ENCODE measurements at places on chromosomes 5 and 9.

GRCh38 chr5:94524841-94525697, 93.3 kb downstream of the KIAA0825 start:
- DNase-seq, result no peak

DNA sequence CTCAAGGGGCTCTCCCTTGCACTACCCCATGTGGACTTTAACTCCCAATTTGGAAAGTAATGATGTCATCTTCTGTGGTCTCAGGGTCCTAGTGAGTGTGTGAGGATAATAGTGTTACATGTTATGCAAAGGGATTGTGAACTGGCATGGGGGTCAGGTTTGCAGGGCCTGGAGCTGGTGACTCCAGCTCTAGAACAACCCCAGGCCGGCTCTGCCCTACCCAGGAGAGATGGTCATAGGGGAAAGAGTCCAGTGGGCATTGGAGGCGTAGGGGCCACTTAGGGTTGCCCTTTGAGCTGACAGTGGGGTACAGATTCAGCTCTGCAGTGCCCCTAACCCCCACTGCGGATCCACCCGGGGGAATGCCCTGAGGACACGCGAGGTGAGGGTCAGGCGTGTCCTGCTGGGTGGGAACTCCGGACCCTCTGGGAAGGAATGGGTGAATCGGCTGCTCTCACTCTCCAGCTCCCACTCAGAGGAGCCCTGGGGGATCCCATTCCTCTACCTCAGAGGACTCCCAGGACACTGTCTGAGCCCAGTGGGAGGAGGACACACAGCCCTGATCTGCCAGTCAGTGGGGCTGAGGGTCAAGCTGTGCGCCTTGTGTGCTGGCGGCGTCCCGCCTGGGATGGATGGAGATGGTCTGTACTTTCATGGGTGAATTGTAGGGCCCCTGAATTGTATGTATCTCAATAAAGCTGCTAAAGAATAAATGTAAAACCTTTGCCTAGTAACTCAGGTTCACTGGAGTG, 2.5 kb upstream of the NKD2 start:
- DNase-seq, result no peak

GRCh38 chr5:60576425-60576824, 123.5 kb downstream of the DEPDC1B start:
- DNase-seq, result no peak

- no peak for DNase-seq
Observed at GRCh38 chr5:31815376-31815775, 176.4 kb downstream of the PDZD2 start.

GRCh38 chr5:102959055-102959454, 160.9 kb downstream of the GIN1 start:
- DNase-seq, result no peak

- no peak for DNase-seq
Observed at GRCh38 chr9:15293804-15294316, 13.2 kb downstream of the TTC39B start.

GRCh38 chr5:124806373-124807077, 60.1 kb upstream of the ZNF608 start:
- no peak for DNase-seq

DNA sequence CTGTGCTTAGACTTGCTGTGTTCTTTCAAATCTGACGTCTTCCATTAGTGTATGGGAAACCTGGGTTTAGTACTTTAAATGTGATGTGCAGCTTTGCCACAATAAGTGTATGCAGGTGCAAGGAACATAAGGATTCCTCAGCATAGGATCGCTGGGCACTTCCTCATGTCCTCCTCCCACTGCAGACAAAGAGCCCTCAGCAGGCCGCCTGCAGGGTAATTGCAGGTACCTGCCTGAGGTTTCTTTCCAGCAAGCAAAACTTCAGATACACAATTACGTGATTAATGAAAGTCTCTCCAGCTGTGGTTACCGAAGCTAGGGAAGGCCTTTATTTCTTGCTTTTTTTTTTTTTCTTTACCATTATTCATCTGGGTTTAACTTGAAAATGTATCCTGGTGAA, 233.1 kb downstream of the RFK start:
- DNase-seq, result no peak

DNA sequence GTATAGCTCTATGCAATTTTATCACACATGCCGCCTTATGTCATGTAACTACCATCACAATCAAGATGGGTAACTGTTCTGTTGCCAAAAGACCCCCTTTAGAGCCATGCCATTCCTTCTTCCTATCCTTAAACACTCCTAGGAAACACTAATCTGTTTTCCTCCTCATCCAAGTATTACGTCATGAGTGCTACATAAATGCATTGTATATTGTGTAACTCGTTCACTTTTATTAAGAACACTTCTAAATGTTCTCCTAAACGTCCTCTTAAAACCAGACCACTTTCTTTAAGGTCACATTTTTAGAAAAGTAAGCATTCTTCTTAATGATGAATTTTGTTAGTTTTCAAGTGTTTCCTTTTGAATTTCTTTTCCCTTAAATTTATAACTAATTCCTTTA, 49.8 kb upstream of the MTMR12 start:
- no peak for DNase-seq

DNA sequence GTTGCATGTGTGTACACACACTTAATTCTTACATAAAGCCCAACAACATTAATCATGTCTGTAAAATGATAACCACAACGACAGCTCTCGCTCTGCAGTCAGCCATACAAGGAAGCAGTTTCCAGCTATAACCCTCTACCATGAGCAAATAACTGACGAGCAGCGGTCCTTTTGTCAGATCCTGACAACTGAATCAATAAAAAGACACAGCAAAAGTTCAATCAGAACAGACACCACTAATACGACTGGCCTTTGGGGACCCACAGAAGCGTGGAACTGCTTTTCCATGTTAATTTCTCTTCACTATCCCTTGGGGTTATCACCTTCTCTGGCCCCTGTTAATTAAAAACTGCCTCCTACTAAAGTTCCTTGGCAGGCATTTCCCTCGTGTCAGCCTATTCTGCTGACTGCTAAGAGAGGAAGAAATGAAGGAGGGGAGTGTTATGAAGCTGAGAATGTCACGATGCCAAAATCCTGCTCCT, 722.8 kb upstream of the GRAMD2B start:
- no peak for DNase-seq

- no peak for DNase-seq
Observed at GRCh38 chr5:119301210-119301609, 54.6 kb upstream of the TNFAIP8 start.

DNA sequence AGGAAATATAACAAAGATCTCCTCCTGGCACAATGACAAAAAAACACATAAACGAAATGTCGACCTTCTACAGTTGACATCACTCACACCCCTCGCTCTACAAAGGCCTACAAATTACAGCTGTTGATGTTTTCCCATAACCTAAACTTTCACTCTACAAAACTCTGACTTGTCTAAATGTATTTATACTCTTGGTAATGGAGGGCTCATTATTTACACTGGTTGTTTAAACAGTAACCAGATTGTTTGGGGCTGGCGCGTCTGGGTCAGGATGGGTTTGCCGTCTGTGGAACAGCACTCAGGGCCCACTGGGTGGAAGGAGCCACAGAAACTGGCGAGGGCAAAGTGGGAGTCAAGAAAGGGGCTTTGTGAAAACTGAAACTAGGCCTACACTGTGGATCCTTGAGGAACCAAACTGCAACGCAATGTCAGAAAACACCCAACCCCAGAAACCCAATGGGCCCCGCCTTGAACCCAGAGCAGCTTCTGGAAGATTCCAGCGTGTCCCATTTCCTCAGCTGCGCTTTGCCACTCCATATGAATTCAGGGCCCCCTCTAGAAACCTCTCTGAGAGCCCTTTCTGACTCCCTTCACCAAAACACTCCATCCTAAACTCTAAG, 136.7 kb downstream of the ROR2 start:
- DNase-seq, result no peak

GRCh38 chr5:37412515-37412914, 33.4 kb downstream of the WDR70 start:
- no peak for DNase-seq

DNA sequence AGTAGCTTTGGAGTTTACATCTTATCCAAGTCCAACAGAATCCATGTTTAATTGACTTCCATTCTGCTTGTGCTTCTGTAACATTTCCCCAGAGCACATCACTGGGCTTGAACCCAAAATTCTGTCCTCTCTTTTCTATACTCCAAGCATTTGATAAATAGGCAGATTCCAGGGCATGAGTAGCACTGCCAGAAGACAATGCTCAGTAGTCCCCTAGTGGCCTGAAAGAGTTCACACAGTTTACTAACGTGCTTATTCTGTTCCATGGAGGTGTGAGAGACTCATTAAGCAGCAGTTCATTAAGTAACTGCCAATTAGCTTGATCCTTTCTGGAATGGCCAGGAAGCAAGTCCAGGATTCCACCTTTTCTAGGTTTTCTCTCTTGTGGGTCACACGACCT, 9.4 kb upstream of the GABRA6 start:
- DNase-seq, result no peak

GRCh38 chr5:113089653-113090335, 113.2 kb downstream of the DCP2 start:
- no peak for DNase-seq

GRCh38 chr9:105858006-105858690, 163.8 kb downstream of the TMEM38B start:
- no peak for DNase-seq

- DNase-seq, result no peak
Observed at GRCh38 chr5:169181814-169182213, 119.1 kb downstream of the SLIT3 start.

DNA sequence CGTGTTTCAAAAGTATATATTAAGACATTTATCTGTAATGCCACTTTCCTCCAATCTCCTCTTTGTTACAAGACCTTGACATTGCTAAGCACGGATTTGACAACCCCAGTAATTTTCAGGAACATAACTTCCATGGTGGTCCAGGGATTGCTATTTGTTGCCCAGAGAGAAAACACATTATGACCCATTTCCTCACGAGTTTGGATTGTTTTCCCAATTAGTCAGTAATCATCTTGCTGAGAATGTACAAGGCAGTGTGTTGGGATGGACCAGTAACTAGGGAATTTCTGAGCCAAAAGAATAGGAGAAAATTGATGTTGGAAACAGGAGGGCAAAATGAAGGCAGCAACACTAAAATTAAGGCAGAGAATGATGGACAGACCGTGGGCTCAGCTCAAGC, 574.1 kb downstream of the EBF1 start:
- no peak for DNase-seq

- DNase-seq, result no peak
Observed at GRCh38 chr5:12825163-12825562, 920.9 kb upstream of the CTNND2 start.

GRCh38 chr9:137784046-137784445, 93.5 kb upstream of the CACNA1B start:
- DNase-seq, result no peak

DNA sequence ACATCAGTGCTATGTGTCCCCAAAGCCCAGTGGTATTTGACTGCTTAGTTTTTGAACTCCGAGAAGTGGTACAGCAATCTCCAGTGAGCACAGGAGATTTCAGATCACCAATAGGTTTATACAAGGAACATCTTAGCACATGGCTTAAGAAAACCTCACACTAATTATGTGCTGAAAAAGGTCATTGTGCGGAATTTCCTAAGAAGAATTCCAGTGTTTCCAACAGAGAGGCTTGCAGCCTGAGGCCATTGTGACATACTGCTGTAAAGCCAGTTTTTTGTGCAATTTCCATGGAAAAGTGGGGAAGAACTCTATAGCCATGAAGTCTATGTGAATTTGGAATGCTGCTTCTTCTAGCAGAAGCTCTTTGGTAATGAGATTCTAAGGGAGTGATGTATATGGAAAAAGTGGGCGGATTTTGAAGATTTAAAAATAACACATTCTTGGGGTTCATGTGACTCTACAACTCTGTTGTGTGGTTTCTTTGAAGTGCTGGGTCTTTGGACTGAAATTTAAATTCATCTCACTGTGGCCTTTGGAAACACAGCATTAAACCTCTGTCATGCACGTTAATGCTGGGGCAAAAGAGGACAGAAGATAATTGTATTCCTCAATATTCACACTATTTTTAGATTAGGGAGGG, 110.5 kb upstream of the CD180 start:
- no peak for DNase-seq

GRCh38 chr5:18811661-18812060, 1176.3 kb downstream of the CDH18 start:
- DNase-seq, result no peak

DNA sequence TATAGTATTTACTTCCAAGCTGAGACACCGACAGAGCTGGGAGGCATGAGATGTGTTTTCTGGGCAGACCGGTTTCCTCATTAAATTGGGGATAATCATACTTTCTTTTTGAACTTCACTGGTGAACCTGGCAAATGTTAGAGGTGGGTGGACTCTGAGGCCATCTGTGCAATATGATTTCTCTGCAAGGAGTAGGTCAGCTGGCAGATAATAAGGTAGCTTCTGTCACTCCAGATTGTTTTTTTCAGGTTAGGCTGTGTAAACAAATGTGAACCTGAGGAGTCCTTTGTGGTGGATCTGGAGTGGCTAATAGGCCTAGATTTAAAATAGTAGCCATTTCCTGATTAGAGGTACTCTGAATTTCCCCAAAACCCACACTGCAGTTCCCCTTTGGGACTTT, 75.4 kb upstream of the S1PR3 start:
- DNase-seq, result no peak

DNA sequence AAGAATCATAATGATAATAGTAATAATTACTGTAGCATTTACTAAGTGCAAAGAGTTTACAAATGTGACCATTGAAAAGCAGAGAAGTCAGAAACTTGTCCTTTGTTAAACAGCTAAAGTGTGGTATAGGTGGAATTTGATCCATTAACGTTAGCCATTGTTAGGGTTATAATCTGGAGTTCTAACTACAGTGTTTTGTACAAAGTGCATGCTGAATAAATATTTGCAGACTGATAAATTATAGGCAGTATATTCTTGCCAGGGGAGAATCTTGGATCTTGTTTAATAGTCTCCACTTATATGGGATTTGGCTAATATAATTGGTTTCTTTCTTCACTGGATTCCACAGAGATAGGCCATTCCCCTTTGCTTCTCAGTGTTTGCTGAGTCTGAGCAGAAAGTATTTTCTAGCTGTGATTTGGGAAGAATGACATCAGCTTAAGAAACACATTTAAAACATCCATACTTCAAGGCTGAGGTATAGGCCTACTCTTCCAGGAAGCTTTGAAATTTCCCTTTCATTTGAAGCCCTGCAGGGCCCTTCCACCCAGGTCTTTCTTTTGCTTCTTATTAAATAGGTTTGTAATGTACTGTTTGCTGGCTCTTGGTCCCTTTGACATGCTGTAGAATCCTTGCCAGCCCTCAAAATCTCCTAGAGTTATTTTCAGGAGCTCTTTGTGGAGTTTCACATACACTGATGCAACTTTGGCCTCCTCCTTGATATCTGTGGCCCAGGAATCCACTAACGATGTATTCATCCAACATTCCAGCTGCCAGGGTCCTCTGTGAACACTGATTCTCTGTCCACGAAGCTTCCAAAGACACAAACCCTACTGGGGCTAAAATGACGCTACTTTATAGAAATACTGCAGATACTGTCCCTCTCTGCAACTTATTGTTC, 51.4 kb downstream of the ATP10B start:
- no peak for DNase-seq

GRCh38 chr9:93020151-93020550, 38.4 kb upstream of the SUSD3 start:
- no peak for DNase-seq

DNA sequence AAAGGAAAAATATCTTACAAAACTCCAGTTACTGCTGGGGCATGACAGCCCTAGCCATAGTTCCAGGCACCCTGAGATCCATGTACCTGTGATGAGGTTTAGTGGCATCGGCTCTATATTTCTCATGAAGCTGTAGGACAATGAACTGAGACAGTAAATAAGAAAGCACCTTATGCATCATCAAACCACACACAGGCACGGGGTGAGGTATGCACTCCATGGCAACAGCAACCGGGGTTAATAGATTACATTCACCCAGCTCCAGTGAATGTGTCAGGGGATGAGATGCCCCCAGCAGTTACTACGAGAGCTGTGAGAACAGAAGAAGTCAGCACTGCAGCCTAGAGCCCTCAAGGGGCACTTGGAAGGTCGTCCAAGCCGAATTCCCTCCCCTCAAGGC, 162.0 kb upstream of the S1PR3 start:
- DNase-seq, result no peak
